ENCODE measurements at places on chromosomes 16 and 17.

DNA sequence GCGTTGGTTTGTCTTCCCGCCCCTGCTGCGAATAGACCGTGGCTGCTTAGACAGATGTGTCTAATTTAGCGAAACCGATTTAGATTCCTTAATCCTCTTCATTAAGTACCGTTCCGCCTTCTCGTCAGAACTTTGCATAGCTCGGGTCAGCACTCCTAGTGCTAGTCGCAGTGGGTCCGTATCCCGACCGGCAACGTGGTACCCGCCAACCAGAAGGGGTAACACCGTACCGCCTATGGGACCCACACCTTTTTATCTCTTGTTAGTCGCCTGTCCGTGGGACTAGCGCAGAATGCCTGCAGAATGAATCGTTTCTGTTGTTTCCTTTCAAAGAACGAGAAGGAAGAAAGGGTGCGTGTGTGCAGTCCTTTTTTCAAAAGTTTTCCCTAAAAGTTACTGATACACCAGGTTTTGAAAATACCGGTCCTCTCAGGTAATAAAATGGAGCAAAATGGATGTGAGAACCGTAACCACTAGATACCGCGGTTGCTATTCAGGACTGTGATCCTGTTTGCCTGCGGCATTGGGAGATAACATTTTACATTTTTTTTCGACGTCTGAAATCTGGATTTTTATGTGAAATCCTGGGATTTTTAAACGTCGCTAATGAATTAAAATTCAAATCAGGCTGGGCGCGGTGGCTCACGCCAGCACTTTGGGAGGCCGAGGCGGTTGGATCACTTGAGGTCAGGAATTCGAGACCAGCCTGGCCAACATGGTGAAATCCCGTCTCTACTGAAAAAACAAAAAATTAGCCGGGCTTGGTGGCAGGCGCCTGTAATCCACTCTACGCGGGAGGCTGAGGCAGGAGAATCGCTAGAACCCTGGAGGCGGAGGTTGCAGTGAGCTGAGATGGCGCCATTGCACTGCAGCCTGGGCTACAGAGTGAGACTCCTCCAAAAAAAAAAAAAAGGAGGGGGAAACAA lies 998 bp upstream of the SRSF1 start:
- DNase-seq, result no peak

- no peak for DNase-seq
These were observed 126.0 kb downstream of the KCNJ2 start for GRCh38 chr17:70295329-70295728.

DNA sequence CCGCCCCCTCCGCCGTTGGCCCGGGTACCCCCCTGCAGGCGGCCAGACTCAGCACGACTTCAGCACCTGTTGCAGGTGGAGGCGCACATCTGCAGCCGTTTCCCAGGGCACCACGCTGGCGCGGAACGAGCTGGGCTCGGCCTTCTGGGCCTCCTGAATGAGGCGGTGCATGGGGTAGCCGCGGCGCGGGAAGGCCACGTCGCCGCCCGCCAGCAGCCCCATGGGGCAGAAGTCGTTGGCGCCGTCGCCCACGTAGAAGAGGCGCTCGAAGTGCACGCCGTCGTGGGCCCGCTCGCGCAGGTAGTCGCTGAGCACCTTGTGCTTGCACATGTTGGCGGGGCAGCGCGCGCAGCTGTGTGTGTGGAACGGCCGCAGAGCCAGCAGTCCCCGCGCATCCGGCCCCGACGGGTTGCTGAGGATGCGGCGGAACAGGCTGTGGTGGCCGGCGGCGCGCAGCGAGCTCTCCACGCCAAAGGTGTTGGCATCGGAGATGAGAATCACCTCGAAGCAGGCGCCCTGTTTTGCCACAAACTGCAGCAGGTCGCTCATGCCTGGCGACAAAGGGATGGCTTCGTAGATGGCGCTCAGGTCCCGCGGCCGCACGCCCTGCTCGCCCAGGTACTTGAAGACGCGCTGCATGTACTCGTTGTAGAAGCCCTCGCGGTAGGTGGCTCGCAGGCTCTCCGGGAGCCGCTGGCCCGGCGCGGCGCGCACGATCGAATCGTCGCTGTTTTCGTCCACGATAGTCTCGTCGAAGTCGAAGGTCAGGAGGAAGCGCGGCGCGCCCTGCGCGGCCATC lies 6.2 kb downstream of the PHOSPHO1 start:
- no peak for DNase-seq

- DNase-seq, result no peak
These were observed 33.8 kb downstream of the CACNA1G start for GRCh38 chr17:50594128-50594823.

DNA sequence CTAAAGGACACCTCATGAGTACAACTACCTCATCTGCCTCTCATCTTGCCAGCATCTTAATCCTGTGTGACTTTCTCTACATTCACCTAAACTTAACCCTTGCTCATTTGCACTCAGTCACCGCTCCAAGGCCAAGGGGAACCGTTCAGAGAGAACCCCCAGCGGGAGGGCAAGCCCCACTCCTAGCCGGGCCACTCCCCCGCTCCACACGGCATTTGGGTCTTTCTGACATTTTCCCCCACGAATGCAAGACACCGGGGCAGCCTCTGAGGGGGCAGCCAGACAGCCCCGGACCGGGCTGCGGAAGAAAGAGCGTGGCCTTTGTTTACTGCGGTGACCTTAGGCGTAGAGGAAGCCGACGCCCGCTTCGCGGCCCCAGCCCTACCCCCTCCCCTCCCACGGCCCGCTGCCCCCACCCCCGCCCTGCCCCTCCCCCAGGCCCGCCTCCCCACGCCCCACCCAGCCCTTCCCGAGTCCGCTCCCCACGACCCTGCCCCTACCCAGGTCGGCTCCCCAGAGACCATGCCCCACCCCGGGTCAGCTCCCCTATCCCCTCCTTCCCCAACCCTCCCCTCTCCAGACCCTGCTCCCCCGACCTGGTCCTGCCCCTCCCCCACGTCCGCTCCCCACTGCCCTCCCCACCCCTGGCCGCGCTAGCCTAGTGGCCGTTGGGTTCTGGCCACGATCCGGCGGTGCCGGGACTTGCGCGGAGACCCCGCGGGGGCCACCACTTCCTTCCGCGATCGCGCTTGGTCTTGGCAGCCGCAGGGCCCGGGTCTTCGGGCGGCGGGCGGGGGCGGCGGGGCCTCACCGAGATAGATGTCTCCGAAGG lies 789 bp downstream of the CSNK1D start:
- no peak for DNase-seq

GRCh38 chr16:1208239-1208830 lies 16.7 kb downstream of the TPSG1 start:
- DNase-seq, result no peak

- no peak for DNase-seq
These were observed 64.3 kb downstream of the PRMT7 start for GRCh38 chr16:68374961-68375660.

GRCh38 chr17:45852535-45853297 lies 8.0 kb downstream of the SPPL2C start:
- peak; percentile 44 for DNase-seq

DNA sequence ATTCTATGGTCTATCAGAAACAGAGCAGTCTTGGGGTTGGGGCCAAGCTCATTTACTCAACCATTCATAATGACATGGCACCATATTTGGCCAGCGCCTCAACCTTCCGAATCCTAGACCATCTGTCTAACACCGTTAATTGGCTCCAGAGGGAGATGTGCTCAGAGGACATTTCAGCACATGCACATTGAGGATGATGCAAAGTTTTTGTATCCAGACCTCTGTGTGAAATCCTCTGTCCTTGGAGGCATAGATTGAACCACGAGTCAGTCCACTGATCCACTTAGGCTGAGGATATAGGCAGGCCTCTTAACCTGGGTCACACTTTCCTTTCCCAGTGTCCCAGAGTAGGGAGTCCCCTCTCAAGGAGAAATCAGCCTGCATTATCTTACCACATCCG lies 85.5 kb downstream of the SHISA6 start:
- DNase-seq, result no peak

- no peak for DNase-seq
These were observed 101.5 kb upstream of the CNTNAP4 start for GRCh38 chr16:76175718-76176117.

GRCh38 chr16:50395763-50396710 lies 27.2 kb upstream of the BRD7 start:
- no peak for DNase-seq

- no peak for DNase-seq
These were observed 30.4 kb upstream of the ZC3H18 start for GRCh38 chr16:88539652-88540345.

GRCh38 chr16:50114357-50115129 lies 38.6 kb upstream of the TENT4B start:
- no peak for DNase-seq

GRCh38 chr16:84609563-84610177 lies 8.2 kb downstream of the COTL1 start:
- DNase-seq, result no peak

- peak; percentile 22 for DNase-seq
These were observed 13.6 kb downstream of the UBFD1 start for GRCh38 chr16:23570992-23571632.

DNA sequence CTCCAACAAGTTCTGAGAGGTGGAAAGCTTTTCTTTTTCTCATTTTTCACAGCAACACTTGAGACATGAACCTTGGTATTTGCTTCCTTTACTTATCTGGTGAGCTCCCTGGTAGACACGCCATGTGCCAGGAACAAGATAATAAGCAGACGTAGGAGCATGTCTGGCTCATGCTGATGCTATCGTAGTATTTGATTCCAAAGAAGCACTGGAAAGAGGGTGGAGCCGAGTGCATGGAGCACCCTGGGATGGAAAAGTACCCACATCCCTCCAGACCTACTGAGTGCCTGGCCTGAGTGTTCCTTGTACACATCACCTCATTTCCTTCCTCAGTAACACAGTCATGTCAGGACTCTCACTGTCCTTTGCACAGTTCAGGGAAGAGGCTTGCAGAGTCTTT lies 231.0 kb downstream of the CBLN1 start:
- no peak for DNase-seq

DNA sequence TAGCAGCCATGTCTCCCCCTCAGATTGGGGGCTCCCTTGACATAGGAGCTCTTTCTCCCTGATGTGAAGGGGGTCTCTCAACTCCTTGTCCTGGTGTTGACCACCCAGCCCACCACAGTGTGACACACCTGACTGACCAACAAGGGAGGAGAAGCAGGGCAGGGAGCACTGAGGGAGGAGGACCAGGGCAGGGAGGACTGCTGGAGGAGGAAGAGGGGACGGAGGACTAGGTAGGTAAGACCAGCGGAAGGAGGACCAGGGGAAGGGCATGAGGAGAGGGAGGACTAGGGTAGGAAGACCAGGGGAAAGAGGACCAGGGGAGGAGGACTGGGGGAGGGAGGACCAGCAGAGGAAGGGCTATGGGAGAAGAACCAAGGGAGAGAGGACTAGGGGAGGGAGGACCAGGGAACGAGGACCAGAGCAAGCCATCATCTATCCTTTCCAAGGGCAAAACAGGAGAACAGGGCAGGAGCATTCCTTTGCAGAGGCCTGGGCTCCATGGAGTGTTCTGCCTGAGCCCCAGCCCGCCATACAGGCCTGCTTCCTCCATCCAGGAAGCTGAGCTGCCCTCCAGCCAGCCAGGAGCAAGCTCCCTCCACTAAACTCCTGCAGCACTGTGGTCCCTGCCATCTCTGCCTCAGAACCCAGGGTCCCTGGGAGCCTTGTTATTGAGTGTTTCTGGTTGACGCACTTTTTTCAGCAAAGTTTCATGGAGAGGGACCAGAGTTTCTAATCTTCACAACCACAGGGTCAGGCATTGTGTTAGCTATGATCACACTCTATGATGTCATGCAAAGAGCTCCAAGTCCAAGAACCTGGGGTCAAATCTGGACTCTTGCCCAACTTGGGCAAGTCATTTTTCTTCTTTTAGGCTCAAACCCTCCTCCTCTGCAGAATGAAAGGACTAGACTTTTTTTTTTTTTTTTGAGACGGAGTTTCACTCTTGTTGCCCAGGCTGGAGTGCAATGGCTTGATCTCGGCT lies 15.4 kb upstream of the KRT17 start:
- no peak for DNase-seq

GRCh38 chr16:85762970-85763369 lies 12.1 kb upstream of the C16orf74 start:
- no peak for DNase-seq

DNA sequence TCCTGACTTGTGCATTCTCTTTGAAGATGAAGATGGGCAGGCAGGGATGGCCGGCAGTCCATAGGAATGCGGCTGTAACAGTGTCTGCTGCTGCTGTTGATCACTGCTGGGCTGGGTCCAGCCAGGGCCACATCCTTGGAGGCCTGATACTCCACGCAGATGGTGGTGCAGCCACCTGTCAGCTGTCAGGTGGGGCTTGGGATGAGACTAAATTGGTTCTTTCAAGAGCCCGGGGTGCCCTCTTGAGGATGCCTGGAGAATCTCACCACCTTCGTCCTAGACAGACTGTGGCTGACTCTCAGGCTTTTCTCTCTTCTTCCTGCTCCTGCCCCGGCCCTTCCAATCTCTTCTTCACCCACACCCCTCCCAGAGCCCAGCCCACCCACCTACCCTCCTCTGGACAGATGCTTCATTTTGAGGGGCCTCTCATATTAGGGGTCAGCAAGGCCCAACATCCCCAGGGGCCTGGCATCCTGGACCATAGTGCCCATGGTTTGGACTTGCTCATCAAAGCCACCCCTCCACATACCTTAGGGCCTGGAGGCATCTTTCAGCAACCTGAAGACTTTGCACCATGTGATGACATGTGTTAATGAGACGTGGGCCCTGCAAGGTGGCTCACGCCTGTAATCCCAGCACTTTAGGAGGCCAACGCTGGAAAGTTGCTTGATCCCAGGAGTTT lies 19.1 kb downstream of the OSBPL7 start:
- DNase-seq, result no peak

GRCh38 chr16:15854906-15855703 lies 1.7 kb downstream of the MYH11 start:
- no peak for DNase-seq
